Chondrocyte (in vitro differentiated cells): ENCODE measurements at places on chromosomes 16 and 17.

DNA sequence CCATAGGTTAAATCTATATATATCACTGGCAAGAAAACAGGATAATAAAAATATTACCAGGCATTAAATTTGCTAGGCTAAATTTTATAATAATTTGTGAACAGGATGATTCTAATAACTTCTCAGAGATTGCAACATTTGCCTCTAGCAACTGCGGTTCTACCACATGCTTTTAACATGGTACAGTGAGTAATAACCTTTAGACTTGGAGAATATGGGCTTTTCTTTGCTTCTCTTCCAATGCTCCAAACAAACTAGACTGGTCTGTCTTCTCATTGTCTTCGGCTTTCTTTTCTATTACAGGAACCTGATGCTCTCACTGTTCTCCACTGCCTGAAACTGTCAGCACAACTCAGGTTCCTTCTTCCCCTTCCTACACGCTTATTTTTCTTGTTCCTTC, 80.6 kb downstream of the CA4 start:
- no peak for DNase-seq

GRCh38 chr17:41483991-41484826, 3.3 kb upstream of the KRT35 start:
- DNase-seq: no peak

DNA sequence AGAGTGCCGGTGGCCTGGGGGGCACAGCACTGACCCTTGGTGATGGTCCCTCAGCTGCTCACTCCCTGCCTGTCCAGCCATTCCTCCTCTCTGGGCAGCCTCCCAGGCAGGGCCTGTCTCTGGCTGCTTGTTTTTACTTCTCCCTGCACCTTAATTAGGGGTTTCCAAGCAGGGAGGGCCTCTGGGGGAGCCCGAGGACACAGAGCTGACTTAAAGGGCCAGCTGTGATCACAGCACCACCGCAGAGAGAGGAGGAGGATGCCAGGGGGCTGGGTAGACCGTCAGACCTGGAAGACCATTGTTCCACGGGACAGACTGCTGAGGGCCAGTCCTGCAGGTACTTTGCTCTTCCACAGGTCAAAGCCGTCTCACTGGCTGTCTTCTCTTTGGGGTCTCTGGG, 1.2 kb upstream of the DPH1 start:
- no peak for DNase-seq

GRCh38 chr16:23679274-23679985, 741 bp downstream of the PLK1 start:
- DNase-seq: no peak

DNA sequence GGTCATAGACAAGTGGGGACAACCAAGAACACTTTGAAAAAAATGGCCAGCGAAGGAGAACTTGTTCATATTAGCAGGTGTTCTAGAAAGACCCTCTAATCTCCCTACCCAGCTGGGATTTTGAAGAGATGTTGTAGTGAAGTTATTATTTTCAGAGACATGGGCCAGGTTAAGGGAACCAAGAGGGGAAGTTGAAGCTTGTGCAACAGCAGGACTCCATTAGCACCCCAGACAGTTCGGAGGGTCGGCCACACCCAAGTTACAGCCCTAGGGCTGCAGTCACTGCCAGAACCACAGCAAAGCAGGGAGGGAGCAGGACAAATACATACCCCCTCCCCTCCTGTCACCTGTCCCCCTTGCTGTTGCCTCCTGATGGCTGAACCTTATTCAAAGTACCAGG, 42.3 kb downstream of the WSB1 start:
- DNase-seq: no peak

- DNase-seq: no peak
These were observed 268.1 kb downstream of the SOX9 start for GRCh38 chr17:72388765-72389473.

DNA sequence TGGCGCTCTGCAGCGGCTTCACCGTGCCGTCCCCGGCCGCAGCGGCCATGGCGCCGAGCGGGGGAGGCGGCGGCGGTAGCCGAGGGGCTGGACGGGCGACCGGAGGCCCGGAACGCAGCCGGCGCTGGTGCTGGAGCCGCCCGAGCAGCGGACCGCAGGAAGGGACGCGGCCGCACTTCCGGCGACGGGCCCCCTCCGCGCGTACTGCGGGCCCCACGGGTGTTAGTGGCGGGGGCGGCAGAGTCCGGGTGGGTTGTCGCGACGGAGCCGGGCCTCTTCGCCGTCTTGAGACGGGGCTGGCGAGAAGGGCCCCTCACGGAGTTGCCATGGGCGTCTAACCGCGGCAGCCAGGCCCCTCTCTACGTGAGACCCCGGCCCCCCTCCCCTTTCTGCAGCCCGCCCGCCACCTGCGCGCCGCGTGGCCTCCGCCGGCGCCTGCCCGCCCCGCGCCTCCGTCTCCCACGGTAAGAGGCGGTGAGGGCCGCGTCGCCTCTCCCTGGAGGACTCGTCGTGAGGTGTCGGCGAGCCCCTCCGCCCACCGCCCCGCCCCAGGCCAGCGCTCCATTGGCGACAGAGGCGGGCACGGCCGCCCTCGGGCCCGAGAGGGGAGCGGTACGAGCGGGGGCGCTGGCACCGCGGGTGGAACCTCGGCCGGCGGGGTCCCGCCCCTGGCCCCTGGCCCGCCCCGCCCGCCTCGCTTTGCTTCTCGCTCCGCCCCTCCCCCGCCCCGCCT, at the start of the genes VPS9D1 and ZNF276:
Gene VPS9D1 (minus strand): TSS at position 86 of the 733 bp plus-strand sequence. CDS start 37 bp downstream, at position 49.
Gene ZNF276 (plus strand): TSS at position 725 of the 733 bp plus-strand sequence. CDS start 104 bp downstream, outside the sequence.
- no peak for DNase-seq

GRCh38 chr16:21060027-21060510, 90.6 kb downstream of the DNAH3 start:
- no peak for DNase-seq

DNA sequence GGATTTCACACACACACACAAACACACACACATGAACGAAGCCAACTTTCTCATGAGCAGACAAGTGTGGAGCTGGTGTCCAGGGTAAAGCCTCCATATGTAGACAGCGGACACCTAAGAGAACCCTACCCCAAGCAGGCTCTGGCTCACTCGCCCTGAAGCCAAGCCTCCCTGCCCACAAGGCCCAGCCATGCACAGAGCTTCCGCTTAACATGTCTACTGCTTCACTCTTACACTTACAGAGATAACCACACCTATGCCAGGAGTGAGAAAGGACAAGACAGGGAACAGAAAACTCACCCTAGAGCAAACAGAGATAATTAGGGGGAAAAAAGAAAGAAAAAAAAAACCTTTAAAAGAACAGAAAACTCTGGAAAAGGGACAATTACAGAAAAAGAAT, 67.5 kb downstream of the CYTH1 start:
- DNase-seq: no peak

DNA sequence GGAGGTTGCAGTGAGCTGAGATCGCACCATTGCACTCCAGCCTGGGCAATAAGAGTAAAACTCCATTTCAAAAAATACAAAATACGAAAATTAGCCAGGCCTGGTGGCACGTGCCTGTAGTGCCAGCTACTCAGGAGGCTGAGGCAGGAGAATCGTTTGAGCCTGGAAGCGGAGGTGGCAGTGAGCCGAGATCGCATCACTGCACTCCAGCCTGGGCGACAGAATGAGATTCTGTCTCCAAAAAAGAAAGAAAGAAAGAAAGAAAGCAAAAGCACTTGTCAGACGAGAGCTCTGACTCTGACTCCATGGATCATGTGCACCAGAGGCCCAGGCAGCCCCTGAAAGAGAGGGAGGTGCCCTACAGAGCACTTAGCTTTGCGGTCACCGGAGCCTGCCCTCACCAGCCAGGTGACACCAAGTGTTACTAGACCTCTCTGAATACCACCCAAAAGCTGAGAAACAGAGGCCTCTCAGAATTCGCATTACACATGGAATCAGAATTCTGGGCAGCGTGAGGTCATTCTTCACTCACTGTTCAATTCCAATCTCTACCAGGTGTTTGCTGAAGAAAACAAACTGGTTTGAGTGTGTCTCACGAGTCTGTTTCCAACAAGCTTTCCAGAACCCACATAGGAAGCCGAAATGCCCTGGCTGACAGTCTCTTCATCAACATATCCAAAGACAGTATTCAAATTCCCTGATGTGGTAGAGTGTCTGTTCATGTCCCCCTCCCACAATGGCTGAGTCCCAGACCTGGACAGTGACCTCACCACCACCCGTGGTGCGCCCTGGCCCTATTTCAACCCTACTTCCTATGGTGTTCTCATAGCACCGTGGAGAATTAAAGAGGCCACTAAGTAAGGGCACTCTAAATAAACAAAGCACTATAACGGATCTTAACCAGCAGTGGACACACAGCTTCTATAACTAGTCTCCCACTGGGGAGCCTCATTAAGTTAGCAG, 1.5 kb downstream of the FLCN start:
- peak; percentile 47 for DNase-seq

GRCh38 chr17:64984181-64984580, 64.9 kb upstream of the LRRC37A3 start:
- DNase-seq: no peak

DNA sequence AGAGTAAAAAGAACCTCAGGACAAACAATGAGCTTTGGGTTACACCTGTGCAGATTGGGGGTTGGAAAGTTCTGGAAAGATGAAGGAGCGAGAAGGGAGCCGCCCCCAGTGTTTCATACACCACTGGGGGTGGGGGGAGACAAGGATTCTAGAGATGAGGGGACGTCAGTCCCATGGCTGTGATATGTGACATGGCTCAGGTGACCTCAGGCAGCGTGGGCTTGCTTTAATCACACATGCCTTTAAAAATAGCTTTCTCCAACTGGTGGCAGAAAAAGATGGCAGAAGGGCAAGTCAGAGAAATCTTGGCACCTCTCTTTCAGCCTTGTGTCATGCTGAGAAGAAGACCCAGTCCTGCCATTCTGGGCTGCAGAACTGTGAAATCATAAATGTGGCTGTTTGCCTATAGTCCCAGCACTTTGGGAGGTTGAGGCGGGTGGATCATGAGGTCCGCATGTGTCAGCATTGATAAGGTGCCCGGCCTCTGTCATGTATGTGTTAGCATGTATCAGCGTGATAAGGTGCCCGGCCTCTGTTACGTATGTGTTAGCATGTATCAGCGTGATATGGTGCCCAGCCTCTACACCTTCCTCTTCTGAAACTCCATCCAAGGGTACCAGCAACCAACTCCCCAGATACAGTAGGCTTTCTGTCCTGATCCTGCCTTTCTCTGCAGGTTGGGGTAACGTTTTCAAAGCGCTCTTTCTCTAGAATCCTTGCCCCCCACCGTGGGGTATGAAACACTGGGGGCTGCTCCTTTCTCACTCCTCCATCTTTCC, 25.0 kb downstream of the WIPI1 start:
- DNase-seq: no peak

DNA sequence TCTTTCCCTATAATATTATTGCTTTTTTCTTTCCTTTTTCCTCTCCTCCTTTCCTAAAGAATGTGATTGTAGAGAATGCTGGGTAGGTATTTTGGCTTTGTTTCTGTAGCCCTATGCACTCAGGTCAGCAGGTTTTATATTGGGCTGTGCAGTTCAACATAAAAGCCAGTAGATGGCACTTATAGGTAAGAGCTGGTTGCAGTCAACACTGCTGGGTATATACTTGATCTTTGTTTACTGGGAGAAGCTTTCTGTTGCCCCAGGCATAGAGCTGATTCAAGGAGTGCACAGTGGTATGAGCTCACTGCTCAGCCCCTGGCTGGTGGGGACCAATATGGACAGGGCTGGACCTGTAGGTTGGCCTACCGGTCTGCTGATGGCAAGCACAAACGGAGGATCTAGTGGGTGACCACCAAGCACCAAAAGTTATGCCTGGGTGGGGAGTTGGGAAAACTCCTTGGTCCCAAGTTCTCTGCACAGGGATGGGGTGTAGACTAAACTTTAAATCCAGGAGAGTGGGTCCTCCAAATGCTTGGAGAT, 378.9 kb downstream of the PMP22 start:
- no peak for DNase-seq

- DNase-seq: no peak
These were observed 96.7 kb downstream of the MYH11 start for GRCh38 chr16:15760129-15760528.

DNA sequence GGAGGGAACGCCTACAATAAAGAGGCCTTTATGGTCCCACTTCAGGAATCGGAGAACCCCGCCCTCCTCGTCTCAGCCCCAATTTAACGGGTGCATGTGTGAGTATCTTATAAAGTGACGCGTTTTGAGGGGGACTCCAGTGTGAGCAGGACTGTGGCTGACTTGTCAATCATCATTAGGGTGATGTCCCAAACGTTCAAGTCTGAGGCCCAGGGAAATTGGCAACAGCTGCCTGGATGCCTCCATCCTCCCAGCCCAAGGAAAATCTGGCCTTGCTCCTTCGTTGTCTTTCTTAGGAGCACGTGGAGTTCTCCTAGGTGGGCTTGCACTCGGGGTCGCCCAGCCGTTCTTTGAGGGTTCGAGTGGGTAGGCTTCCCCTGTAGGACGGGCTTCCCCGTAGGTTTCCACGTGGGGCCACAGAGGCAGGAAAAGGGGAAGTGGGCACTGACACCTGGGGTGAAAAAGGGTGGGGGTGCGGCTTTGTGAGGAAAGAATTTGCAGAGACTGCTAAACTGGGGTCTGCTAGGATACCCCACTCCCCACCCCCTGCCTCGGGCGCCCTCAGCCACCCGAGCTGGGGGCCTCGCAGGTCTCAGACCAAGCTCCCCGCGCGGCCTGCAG, 561 bp upstream of the HERPUD1 start:
- no peak for DNase-seq

DNA sequence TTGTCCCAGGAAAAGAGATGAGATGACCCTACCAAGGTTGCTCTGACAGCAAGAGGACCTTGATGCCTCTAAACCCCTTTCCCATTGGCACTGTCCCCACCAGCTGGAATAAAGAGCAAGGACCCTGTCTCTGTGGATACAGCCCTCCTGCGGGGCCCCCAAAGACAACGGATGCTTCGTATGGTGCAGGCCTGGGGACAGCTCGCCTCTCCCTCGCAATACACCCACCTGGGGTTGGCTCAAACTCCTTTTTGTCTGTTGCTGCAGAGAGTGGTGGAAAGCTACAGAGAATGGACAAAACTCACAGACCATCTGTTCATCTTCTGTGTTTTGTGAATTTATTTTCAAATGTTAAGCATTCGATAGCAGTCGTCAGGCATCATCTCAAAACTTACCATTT, 27.6 kb upstream of the CACNG3 start:
- no peak for DNase-seq

- DNase-seq: no peak
These were observed 396.7 kb upstream of the MAF start for GRCh38 chr16:79997257-79997656.
